ENCODE measurements at places on chromosomes 7 and 10.

DNA sequence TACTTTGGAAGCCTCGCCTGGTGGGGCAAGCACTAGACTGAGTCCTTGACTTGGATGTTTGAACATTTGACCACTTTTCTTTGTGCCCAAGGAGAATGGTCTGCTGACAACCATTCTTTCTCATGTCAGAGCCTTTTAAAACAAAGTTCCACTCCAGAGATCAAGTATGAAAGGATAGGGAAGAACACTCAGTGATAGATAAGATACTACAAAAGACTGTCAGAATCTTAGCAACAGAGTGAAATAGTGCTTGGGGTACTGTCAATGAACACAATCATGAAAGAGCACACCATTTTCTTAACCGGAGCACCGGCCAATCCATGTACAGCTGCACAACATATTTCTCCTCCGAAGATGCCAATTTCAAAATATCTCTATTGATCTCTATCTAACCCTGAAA is 82.8 kb upstream of the ADO start:
- DNase-seq: no peak
- H3K27me3 ChIP-seq: peaks cover 12% of the 10 kb centered on the region

DNA sequence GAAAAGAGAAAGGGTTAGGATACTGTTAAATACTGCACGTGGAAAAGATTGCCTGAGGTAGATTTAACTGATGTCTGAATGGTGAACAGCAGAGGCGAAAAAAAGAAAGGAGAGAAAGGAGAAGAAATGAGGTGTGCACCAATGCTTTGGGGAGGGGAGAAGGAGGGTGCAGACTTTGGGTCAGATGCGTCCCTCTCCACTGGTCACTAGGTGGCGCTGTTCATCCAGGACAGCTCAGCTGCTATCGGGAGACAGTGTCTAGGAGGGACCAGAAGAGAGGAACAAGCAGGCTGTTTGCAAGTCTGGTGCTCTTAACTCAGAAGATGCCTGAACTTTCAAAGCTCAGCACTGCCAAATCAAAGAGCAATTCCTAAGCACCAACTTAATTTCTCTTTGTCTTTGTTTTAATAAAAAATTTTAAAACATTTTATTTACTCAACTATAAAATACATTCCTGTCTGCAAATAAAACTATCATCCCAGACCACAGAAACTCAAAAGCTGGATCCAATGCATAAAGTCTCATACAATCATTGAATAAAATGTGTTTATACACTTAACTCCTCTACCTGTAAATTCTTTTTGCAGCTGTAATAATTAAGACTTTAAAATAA is 83.9 kb upstream of the PDLIM1 start:
- H3K36me3 ChIP-seq: no peaks in the 10 kb centered on the region
- H3K4me3 ChIP-seq: no peak overlapping the region
- no peaks in the 10 kb centered on the region for H3K4me1 ChIP-seq
- DNase-seq: peak; percentile 79

DNA sequence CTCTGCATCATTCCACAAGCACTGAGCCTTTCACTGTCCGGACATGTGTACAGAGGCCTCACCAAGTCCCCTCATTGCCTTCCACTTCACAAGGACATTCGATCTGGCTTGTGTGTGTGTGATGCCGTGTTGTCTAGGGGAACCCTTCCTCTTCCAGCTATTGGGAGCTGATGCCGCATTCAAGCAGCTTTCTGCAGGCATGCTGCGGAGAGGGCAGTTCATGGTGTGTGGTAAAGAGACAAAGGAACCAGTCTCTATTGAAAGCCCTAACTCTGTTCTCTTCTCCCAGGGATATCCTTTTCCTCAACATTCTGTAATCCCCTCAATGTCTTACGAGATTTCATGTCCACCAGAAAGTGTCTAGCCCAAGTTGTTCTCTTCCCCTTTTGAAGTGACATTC is 141.6 kb downstream of the ALOX5 start:
- no peak overlapping the region for H3K4me3 ChIP-seq
- H3K4me1 ChIP-seq: peaks cover 6% of the 10 kb centered on the region
- no peak for DNase-seq

DNA sequence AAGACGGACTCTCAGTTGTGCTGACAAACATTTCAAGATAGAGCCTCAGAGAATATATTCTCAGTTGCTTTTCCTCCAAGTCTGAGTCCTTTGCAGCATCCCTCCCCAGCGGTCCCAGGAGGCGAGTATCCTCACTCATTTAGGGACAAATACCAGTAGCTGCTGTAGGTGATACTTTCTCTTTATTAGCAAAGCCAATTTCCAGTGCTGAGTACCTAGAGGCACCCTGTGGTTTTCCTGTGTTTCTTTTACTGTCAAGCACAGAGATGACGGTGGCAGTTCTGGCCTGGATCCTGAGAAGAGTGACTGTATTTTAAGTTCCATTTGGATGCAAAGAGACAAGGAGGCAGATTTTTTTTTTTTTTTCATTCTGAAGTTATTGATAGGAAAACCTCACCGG is 1058.4 kb downstream of the SORCS3 start:
- no peaks in the 10 kb centered on the region for H3K27me3 ChIP-seq
- H3K27ac ChIP-seq: no peak overlapping the region
- DNase-seq: no peak

DNA sequence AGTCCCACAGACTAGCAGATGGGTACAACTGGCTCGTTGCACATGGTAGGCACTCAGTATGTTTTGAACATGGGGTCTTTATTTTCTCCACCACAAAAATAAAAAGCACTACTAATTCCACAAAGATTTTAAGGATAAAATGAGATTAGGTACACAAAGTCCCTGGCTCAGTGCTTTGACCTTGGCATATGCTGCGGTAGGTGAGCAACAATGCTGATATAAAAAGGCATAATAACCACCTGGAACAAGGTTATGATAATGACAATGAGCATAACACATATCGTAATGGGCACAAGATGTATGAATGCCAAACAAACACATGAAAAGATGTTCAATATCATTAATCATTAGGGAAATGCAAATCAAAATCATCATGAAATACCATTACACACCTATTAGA is 26.9 kb downstream of the SGMS1 start:
- no peak overlapping the region for H3K4me3 ChIP-seq
- no peaks in the 10 kb centered on the region for H3K36me3 ChIP-seq
- H3K27me3 ChIP-seq: no peaks in the 10 kb centered on the region
- no peak overlapping the region for H3K27ac ChIP-seq
